NCI-H1417 treated with DMSO at 0.1 percent for 48 hours (cell line): ENCODE measurements at places on chromosomes 2 and 18.
A peak's percentile ranks its signal among the peaks of the same experiment; 100 is the strongest.

- no peak for DNase-seq
These were observed 928 bp downstream of the GPR39 start for GRCh38 chr2:132417430-132418035.

- DNase-seq, result no peak
These were observed 23.8 kb upstream of the KCNJ13 start for GRCh38 chr2:232800166-232800565.

DNA sequence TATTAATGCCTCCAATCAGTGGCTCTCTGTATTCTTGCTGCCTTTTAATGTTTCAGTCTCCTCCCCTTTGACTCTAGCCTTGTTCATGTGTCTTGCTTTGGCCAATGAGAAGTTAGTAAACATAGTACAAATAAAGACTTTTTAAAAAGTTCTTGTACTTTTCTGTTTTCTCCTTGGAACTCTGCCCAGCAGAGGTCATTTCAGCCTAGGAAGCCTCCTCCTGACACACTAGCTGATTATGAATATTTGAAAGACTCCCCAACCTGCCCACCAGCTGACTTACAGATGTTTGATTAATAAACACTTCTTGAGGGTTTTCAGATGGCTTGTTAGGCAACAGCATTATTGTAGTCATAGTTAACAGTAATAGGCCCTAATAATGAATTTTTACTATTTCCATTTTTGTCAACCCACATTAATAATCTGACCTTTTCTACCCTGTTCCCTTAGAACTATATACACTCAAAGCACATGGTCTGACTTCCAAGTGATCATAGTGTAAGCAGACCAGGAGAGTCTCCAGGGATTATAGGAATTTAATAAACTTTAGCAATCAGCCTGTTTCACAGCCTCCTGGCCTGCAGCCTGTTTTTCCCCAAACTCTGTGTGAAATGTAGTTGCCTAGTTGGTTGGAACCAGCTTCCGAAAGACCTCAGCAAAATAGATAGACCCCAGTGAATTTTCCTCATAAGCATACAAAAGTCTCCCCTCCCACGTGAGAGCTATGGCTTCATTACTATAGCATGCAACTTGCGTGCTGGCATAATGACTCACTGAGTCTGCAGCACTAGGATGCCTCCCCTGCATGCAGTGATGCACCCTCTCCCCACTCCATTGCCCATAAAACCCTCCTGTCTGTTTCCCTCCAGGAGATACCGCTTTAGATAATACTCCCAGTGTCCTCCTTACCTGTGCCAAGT is 670.7 kb upstream of the ZNF804A start:
- DNase-seq, result no peak

GRCh38 chr2:38462121-38462661 is 85.1 kb upstream of the ATL2 start:
- no peak for DNase-seq

GRCh38 chr18:10518595-10519255 is 7.1 kb upstream of the NAPG start:
- DNase-seq, result peak; percentile 50

- no peak for DNase-seq
These were observed 45.6 kb downstream of the REV1 start for GRCh38 chr2:99444222-99444621.

GRCh38 chr18:31041271-31042083 is 1.1 kb downstream of the DSC3 start:
- DNase-seq, result no peak

- DNase-seq, result no peak
These were observed 658.4 kb upstream of the FSHR start for GRCh38 chr2:49812730-49813129.

DNA sequence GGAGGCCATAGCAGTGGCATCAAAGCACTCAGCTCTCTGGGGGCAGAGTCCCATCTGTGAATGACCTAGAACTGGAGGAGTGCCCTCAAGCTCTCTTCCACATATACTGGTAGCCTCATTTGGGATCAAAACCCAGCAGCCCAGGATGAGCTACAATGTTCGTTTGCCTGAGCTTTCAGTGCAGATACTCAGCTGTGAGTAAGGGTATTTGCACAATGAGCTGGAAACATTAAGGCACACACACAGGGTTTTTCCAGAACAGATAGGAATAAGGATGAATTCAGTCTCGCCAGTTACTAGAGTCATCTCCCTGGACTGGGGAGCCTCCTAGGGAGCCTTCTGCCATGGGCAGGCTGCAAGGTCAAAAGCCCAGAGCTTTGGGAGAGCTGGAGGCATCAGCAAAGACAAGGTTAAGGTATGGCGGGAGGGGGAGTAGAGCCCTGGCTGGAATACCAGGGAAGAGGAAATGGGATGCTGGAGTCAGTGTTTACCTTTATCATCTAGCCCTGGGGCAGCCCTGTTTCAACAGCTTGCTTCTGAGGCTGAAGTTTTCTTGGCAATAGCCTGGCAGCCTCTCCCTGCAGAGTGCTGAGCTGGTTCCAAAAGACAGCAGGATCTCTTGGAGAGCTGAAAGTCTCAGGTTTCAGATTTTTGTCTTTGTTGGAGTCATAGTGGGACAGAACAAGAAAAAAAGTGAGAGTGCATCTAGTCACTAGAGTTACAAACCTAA is 187.7 kb downstream of the LOXHD1 start:
- DNase-seq, result no peak

DNA sequence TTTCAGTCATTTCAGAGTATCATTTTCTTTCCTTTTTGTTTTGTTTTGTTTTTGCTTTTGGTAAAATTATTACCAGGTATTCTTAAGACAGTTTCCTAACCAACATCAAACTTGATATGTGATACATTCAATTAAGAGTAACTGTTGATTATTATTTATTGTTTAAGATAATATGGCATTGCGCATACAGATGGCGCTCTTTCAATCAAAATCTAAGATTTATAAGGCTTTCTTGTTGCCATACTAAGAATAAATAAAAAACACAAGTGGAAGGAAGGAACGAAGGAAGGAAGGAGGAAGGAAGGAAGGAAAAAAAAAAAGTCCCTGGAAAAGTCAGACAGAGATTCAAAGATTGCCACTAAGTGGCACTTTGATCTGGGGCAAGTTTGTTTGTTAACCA is 1308.7 kb upstream of the FAM98A start:
- DNase-seq, result no peak

- DNase-seq, result peak; percentile 58
These were observed 28.6 kb downstream of the TEX44 start for GRCh38 chr2:231621051-231621879.

- no peak for DNase-seq
These were observed 31.8 kb downstream of the SERPINB5 start for GRCh38 chr18:63508596-63508995.

DNA sequence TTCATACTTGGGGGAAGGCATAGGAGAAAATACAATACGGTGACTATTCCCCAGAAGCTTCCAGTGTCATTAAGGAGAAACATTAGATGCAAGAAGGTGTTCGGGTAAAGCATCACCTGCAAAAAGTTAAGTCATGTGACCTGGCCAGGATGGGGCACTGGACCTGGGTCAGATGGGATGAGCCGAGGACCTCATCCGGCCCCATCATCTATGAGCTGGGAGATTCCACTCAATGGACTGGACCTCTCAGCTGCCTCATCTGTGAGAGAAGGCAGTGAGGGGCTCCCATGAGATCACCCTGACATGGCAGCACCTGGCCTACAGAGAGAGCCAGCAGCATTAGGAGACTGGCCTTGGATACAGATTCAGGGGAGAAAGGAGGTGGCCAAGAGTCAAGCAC is 111.4 kb upstream of the TEX51 start:
- no peak for DNase-seq

- no peak for DNase-seq
These were observed 246.1 kb upstream of the FN1 start for GRCh38 chr2:215681799-215682596.

- DNase-seq, result no peak
These were observed 41.0 kb upstream of the MGAT4A start for GRCh38 chr2:98771721-98772524.

DNA sequence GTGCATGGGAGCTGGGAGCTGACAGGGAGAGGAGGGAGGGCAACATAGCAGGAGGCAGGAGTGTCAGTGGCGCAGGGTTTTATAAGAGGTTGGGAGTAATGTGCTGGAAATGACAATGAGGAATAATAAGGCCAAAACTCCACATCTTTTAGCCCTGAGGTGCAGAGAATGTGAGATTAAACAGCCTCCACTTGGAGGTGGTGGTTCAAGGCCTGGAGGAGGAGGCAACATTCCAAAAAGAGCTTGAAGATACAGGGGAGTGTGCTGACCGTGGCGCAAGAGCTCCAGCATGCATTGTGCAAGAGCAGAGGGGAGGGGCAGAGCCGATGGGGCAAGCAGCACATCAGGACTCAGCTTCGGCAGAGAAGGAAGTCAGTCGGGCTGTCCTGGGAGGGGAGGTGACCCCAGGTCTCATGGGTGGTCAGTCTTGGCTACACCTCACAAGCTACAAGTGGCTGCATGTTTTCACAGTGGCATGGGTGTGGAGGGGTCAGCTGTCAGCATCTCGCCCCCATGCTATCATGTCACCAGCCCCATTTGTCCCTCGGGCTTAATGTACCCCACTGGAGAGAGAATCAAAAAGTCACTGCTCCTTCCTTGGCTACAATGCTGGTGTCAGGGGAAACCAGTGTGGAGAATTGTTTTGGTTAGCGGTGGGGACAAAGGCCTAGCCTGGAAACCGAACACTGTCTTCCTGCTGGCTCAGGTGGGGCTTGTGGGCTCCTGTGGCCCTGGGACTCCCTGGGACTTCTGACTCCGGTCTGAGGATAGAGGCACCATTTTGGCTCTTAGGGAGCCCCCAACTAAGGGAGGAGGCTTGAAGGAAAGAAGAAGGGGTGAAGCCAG is 208.0 kb downstream of the ZFP36L2 start:
- DNase-seq, result no peak

- no peak for DNase-seq
These were observed 32.7 kb downstream of the SPIRE1 start for GRCh38 chr18:12625241-12625640.

DNA sequence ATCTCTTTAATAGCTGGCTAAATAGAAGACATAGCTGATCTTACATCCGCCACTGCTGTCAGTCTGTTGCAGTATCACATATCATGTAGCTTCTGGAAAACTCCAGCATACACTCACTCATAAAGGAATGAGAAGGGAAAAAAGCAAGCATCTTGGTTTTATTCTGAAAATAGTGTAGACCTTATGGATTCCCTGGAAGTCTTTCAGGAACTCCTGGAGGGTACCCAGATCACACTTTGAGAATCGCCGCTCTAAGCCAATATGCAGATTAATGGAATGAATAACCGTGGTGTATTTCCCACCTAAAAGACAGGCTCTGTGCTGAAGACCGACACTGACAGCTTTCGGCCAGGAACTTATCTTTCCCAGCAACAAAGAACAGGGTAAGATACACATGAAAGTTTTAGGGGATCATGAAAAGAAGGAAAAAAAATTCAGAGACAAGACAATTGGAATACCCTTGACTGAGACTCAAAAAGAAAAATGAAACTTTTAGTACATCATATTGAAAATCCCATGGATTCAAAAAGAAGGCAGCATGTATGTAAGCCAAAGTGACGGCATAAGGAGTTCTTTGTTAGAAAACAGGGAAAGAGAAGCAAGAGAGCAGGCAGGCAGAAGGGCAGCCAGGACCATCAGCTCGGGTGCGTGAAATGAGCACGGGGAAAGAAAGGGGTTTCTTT is 56.4 kb upstream of the SEC11C start:
- DNase-seq, result no peak

DNA sequence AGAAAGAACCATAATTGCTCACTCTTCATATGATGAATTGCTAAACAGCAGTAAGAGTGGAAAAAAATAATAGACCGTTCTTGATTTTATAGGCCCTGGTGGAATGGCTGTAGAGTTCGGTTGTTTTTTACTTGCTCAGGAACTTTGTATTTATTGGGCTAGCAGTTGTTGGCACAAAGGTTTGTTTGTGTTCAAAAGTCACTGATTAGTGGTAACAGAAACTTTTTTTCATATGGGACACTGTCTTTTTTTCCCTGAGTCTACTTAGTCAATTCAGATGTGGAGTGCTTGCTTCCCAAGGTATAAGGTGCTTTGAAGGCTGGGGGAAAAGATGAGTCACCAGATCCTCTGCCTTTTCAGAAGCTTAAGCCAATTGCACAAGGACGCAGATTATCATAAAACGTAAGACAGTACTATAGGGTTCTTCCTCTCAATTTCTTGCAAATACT is 25.8 kb downstream of the PHLPP1 start:
- DNase-seq, result no peak

DNA sequence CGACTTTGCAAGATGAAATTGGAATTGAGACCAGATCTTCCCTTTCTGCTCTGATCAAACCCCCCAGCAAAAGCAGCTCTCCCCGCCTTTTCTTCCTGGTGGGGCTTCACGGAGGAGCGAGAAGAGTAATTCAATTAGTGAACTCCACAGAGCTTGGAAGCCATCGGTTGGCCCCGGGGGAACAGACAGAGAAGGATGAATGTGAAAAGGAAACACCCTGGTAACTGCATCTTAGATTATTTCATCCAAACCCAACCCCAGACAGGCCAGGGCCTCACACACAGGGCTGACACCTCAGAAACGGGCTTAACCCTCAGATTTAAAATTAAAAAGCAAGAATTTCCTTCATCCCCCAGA is 18.3 kb downstream of the SMAD7 start:
- no peak for DNase-seq

DNA sequence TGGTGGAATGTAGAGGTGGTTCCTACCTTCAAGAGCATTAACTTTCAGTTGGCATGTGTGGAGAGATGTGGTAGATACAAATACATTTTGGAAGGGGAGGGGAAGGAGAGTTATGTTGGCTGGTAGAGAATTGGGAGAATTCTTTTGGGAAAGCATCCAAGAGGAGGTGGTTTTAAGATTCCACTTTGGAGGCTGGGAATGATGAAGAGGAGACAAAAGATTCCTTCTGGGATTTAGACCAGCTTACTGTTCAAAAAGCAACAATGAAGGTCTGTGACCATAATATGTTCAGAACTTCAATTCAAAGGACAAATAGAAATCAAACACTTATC is 120.8 kb upstream of the FOSL2 start:
- DNase-seq, result no peak

DNA sequence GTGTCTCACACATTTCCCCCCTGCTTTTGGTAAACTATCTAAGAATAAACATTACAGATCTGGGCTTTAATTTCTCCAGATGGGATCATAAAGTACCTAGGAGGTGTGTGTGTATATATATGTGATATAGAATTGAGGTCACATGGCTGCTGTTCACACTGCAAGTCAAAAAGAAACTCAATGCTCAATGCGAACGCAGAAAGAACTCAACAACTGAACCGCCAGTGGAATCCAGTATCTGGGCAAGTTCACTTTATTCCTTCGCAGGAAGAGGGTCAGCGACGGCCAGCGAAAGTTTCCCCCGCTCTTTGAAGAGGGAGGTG is 17.7 kb downstream of the POU3F3 start:
- DNase-seq, result no peak

- no peak for DNase-seq
These were observed 252.6 kb downstream of the EXOC6B start for GRCh38 chr2:72573232-72573631.

DNA sequence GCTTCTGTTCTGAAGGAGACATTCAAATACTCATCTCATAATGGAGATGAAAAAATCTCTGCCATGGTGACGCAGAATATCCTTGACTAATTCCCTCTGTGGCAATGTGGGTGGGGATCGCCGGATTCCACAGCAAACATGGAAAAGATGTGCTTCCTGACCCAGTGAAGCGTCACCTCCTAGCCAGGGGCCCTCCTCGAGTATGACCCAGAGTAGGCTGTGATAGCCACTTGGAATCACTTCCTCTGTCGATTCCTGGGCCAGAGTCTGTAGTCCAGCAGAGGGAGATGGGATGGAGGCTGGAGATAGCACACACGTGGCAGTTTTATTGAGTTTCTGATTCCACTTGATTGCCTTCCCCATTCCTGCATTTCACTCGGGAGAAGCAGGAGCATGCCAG is 36.8 kb downstream of the DRC1 start:
- DNase-seq, result no peak

- no peak for DNase-seq
These were observed 309.1 kb downstream of the MYCN start for GRCh38 chr2:16249246-16250055.
